ENCODE measurements at places on chromosomes 5 and 9.
A peak's percentile ranks its signal among the peaks of the same experiment; 100 is the strongest.

- DNase-seq = no peak
These were observed 136.3 kb downstream of the PALM2AKAP2 start for GRCh38 chr9:109916316-109916715.

- DNase-seq = peak; percentile 31
These were observed 43.5 kb downstream of the FBN2 start for GRCh38 chr5:128494516-128494915.

DNA sequence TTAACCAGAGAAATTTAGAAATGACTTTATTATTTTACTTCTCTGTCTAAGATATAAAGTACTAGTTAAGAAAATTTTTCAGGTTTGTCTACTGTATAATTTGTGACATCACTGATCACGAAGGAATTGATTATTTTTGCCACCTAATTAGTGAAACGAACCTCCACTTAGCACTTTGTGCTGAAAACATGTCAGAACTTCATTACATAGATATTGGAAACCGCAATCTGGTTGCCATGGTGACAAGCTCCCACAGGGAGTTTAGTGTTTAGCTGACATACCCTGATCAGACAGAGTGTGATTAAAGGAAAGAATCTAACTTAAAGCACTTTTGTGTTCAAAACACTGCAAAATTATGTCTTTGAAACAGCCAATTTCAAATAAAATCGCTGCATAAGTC is 668.4 kb upstream of the CCNG1 start:
- DNase-seq = no peak

DNA sequence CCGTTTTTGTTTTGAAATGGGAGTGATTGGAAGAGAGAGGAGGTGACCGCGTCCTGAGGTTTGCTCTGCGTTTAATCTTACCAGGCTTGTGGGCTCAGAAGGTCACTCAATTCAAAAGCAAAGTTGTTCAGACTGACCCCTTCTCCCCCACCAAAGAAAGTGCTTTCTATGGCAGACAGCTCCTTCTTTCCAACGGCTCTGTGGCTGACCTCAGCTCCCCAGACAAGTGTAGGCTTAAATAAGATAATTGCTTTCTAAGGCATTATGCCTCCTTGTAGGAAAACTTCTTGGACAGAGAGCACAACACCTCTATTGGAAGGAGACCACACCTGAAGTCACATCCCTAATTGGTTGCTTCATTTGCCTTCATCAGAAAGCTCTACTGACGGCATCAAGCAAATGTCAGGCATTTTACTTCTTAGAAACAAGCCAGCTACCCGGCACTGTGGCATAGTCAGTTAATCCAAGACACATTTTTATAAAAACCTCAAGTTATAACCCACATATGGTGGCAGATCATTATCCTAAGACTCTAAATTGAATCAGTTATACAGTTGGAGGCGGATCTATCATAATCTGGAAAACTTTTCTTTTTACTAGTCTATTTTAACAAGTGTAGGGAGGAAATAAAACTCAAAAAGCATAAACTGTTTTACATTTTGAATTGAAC is 94.9 kb downstream of the TMEM174 start:
- no peak for DNase-seq

DNA sequence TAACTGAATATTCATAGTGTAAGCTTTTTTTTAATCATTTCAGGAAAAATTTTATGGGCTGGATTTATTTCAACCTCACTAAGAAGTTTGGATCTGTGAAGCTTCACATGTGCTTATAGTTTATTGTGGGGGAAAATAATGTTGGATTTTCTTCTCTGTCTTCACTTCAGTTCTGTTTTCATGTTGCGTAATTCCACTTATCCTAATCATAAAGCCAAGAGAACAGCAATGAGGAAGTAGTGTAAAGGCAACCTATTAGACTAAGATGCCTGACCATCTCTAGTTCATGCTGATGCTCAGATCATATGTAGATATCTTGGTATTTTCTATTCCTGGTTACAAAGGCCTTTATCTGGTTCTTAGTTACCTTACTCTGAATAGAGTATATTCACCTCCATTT is 50.0 kb downstream of the CD180 start:
- peak; percentile 69 for DNase-seq

GRCh38 chr5:176466245-176466871 is 18.2 kb downstream of the FAF2 start:
- DNase-seq = peak; percentile 29

GRCh38 chr9:34571481-34571810 is 18.1 kb downstream of the CNTFR start:
- DNase-seq = peak; percentile 59

- DNase-seq = no peak
These were observed 45.5 kb downstream of the COL27A1 start for GRCh38 chr9:114200721-114201300.

GRCh38 chr5:74596927-74597326 is 43.6 kb downstream of the ENC1 start:
- no peak for DNase-seq

- DNase-seq = no peak
These were observed 101.2 kb downstream of the ZCCHC7 start for GRCh38 chr9:37221489-37222106.

GRCh38 chr9:26157411-26157810 is 479.2 kb upstream of the TUSC1 start:
- DNase-seq = no peak

DNA sequence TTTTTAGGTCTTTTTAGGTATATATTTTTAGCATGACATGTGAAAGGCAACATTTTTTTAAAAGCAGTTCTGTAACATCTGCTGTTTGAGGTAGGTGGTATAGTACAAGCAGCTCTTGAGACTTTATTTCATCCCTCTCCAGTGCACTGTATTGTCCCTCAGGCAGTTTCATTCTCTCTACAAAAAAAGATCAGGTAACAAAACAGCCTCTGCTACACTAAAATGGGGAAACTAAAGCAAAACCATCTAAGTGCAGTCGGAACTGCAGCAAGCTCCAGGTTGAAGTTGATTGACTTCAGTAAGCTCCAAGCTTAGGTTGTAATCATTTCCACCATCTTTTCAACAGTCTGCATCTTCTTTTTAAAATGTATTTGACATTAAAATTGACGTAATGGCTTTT is 195.6 kb downstream of the DEPDC1B start:
- no peak for DNase-seq

GRCh38 chr5:60162441-60162840 is 268.9 kb upstream of the PDE4D start:
- no peak for DNase-seq

GRCh38 chr9:119020284-119020683 is 349.0 kb downstream of the BRINP1 start:
- DNase-seq = no peak

DNA sequence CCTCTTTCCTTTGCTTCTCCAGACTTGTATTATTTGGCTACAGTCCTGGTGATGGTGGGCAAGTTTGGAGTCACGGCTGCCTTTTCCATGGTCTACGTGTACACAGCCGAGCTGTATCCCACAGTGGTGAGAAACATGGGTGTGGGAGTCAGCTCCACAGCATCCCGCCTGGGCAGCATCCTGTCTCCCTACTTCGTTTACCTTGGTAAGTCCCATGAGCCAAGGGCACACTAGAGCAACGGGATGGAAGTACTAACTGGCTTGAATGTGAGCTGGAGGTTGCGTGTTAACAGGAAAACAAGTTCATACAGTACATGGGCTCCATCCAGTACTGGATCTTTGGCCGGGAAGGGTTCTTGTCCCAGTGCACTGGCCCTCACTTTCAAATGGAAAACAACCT is 22.9 kb downstream of the SLC22A5 start:
- no peak for DNase-seq

GRCh38 chr5:81482595-81482994 is 88.7 kb upstream of the ACOT12 start:
- DNase-seq = peak; percentile 5

- DNase-seq = no peak
These were observed 53.4 kb upstream of the IL6ST start for GRCh38 chr5:56048124-56048523.

All from muscle of leg (tissue), 16 donors.